ENCODE measurements at places on chromosomes 3 and 15.
A peak's percentile ranks its signal among the peaks of the same experiment; 100 is the strongest.

GRCh38 chr15:67543348-67543718, 830 bp downstream of the MAP2K5 start:
- DNase-seq = no peak

- DNase-seq = no peak
Measured at GRCh38 chr3:53473422-53473821, 21.0 kb upstream of the CACNA1D start.

- no peak for DNase-seq
Measured at GRCh38 chr3:194592798-194593752, 40.1 kb downstream of the TMEM44 start.

DNA sequence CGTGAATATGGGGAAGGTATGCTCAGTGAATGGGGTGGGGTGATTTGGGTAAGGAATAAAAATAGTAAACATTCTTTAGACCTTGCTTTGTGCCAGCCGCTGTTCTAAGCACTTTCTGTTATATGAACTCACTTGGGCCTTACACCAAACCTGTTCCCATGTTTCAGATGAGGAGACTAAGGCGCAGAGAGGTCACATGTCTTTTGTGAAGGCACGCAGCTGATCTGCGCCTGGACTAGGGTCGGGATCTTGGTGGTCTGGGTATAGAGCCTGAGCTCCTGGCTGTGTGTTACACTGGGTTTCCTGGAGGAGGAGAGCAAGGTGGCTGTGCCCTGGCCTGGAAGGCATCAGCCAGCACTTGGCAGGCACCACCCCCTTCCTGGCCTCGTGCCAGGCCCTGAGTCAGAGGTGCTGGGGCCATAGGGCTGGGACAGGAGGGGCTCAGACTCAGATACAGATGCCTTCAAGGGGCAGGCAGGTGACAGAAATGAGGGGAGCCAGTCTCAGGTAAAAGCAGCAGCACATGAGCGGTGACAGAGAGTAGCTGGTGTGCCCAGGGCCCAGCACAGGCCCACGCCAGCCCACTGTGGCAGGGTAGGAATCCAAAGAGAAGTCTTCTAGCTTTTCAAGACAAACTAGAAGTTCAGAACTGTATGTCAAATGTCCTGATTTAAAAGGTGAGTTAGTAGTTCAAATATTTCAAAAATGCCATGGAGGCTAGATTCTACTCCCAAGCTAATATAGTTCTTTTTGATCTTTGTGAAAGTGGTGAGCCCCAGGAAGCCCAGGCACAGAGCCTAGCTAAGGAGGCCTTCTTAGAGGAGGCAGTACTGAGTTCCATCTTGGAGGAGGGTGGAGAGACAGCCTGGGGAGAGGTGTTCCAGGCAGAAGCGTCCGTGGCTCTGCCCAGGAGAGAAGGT, 83.1 kb downstream of the DNAJB8 start:
- DNase-seq = peak; percentile 40

GRCh38 chr3:196559826-196560225, 8.5 kb downstream of the WDR53 start:
- no peak for DNase-seq

- no peak for DNase-seq
Measured at GRCh38 chr15:92715758-92716157, 60.2 kb upstream of the FAM174B start.

DNA sequence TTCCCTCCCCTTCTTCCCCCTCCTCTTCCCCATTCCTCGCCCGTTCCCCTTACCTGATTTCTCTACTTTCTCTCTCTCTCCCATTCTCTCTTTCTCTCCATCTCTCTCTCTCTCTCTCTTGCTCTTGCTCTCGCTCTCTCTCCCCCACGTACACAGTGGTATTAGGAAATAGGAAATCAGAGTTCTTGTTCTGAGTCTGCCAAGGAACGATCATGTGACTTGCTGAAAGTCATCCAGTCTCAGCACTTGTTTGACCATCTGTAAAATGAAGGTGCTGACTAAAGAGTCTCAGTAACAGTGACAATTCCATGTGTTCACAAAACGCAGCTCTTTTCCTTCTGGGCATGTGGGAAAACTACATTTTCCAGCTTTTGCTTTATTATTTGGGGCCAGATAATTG, 445.0 kb upstream of the TGFBR2 start:
- no peak for DNase-seq

GRCh38 chr15:85097250-85097649, 115.6 kb downstream of the PDE8A start:
- DNase-seq = no peak

GRCh38 chr3:148816427-148816826, 11.2 kb upstream of the CPB1 start:
- DNase-seq = no peak

DNA sequence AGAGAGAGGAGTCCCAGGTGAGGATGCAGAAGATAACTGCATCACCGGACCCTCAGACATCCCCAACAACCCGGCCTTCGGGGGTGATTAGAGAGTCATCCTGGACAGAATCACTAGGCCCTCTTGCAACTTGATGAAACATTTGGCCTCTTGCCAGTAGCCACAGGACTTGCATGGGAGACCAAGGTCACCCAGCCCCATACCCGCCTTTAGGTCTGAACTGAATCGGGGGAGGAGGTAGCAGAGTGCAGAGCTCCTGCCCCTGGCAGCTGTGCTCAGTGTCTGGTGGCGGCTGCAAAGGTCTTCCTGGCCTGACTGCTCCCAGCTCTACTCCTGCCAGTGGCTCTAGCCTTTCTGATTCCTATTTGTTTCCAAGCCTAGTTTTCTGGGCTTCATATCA, 12.4 kb downstream of the PIF1 start:
- no peak for DNase-seq

DNA sequence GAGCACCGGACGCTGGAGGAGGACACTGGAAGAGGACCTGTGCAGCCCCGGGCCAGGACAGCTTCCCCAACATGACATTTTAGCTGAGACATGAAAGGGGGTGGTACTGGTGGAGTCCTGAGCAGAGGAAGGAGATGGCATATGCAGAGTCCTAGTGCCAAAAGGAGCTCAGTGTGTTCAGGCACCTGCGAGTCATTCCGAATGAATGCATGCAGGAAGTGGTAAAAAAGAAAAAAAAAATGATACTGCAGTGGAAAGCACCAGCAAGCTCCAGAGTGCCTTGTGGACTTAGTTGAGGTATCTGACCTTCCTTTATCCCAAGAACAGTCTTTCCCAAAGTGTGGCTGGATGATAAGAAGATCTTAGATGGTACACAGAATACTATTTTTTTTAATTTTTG, 6.6 kb upstream of the ZNF148 start:
- DNase-seq = no peak

Measured in thoracic aorta (tissue), 2 donors.